ENCODE measurements at places on chromosomes 7 and 10.

GRCh38 chr10:25455980-25456567 is 281.3 kb downstream of the GPR158 start:
- peak; percentile 61 for DNase-seq

DNA sequence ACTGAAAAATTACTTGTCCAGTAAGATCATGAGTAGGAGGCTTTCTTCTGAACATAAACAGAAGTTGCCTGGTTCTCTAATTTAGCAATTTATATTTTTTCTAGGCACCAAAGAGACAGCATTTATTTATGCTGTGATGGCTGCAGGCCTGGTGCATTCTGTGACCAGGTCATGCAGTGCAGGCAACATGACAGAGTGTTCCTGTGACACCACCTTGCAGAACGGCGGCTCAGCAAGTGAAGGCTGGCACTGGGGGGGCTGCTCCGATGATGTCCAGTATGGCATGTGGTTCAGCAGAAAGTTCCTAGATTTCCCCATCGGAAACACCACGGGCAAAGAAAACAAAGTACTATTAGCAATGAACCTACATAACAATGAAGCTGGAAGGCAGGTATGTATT is 2.8 kb downstream of the WNT16 start:
- DNase-seq: no peak

GRCh38 chr7:103680161-103681144 is 234.4 kb upstream of the SLC26A5 start:
- no peak for DNase-seq

GRCh38 chr7:40659231-40659630 is 524.4 kb downstream of the SUGCT start:
- no peak for DNase-seq

- no peak for DNase-seq
Measured at GRCh38 chr10:17768496-17768895, 16.5 kb downstream of the TMEM236 start.

- peak; percentile 86 for DNase-seq
Measured at GRCh38 chr10:113709221-113709838, 29.6 kb downstream of the CASP7 start.

- DNase-seq: no peak
Measured at GRCh38 chr10:83178526-83178925, 960.8 kb upstream of the GHITM start.

- no peak for DNase-seq
Measured at GRCh38 chr10:78602201-78602932, 466.4 kb upstream of the ZMIZ1 start.

- DNase-seq: no peak
Measured at GRCh38 chr7:84002348-84002747, 192.2 kb downstream of the SEMA3A start.

DNA sequence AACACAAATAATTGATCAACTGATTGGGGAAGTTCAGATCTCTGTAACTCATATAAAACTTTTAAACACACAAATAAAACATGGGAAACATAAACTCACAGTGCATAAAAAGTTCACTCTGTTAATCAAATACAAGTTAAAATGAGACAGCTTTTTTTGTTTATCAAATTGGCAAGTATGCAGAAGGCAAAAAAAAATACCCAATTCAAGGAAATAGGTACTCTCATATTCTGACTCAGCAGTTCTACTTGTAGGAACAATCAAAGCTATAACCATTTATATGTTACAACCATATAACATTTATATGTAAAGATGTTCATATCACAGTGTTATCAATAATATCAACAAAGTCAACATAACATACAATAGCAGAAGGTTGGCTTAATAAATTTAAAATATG is 102.0 kb downstream of the CNOT4 start:
- DNase-seq: no peak

- DNase-seq: no peak
Measured at GRCh38 chr10:339038-339391, 203.8 kb downstream of the ZMYND11 start.

- peak; percentile 96 for DNase-seq
Measured at GRCh38 chr7:94368371-94368791, 26.3 kb upstream of the COL1A2 start.

- no peak for DNase-seq
Measured at GRCh38 chr10:52383088-52383487, 69.0 kb downstream of the DKK1 start.

DNA sequence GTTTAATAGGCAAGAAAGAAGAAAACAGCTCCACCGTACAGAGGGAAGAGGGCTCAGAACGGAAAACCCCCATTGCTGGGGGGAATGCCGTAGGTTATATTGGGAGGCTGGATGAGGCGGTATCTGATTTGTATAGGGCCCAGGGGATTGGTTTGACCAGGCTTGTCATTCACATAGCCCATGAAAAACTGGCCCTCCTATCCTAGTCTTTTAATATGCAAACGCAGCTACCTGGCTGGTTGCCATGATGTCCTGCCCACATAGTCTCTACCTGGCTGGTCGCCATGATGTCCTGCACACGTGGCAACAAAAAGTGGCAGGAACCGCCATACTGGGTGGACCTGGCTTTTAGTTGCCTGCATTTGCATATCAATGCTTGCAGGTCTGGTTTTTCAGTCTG is 84.7 kb downstream of the AUTS2 start:
- DNase-seq: no peak

DNA sequence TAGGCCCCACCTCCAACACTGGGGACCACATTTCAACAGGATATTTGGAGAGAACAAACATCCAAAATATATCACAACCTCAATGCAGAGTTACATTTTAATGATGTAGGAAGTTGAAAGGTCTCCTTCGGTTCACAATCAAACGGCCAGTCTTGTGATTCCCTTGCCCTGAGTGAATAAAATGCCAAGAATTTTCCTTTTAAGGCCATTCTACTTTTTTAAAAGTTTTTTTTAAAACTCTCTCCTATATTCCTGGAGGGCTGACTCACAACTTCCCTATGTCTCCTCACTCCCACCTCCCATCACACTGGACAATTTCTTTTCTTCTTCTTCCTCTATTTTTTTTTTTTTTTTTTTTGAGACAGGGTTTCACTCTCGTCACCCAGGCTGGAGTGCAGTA is 693.6 kb upstream of the AUTS2 start:
- DNase-seq: peak; percentile 9

- peak; percentile 79 for DNase-seq
Measured at GRCh38 chr7:134941185-134941900, 45.0 kb upstream of the AGBL3 start.

DNA sequence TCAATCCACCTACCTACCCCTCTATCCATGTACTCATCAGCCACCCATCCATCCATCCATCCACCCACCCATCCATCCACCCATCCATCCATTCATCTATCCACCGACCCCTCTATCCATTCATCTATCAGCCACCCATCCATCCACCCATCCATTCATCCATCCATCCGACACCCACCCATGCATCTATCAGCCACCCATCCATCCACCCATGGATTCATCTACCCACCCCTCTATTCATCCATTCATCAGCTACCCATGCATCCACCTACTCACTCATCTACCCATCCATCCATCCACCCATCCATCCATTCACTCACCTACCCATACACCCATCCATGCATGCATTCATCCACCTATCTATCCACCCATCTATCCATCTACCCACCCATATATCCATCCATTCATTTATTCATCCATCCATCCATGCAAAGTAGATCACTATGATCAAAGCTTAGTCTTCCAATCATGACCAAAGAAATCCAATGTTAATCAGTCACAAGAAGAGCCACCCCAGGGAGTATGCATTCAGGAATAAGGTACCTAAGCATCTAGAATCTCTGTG is 27.7 kb upstream of the ZNF467 start:
- DNase-seq: no peak

- DNase-seq: no peak
Measured at GRCh38 chr10:131579251-131580071, 267.9 kb upstream of the TCERG1L start.

DNA sequence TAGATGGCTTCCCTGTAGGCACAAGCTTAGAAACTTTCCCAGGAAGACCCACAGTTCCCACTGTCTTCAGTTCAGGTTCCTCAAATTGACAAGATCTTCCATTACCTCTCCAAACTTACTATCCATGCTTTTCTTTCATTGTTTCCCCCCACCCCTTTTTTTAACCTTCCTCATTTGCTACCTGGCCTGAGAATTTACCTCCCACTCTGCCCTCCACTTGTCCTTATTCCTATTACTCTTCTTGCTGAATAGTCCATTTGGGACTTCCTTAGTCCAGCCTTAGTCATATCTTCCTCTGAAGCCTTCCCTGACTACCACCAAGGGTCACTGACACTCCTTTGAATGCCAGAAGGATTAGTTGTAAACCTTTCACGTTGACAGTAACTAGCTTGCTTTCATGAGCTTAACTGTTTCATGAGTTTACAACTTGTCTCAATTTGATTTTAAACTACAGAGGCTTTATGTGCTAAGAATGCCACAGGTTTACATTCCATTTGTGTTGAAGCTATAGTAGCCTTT is 1.2 kb upstream of the CALU start:
- peak; percentile 42 for DNase-seq

- DNase-seq: peak; percentile 87
Measured at GRCh38 chr7:64098-64915, 128.1 kb upstream of the FAM20C start.

DNA sequence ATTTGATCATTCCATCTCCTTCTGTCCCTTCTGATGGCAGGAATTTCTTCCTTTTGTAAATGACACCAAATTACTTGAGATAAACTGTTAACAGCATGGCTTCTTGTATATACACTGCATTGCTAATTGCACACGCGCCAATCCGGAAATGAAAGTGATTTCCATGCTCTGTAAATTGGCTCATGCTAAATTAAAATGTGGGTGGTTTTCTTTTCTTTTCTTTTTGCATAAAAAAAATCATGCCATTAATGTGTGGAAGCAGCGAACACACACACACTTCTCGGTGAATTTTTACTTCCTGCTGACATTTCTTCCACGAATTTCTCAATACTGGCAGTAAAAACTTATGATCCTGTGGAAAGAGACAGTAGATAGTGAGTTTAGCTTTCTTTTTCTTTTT is 123.1 kb upstream of the CCDC6 start:
- DNase-seq: no peak

DNA sequence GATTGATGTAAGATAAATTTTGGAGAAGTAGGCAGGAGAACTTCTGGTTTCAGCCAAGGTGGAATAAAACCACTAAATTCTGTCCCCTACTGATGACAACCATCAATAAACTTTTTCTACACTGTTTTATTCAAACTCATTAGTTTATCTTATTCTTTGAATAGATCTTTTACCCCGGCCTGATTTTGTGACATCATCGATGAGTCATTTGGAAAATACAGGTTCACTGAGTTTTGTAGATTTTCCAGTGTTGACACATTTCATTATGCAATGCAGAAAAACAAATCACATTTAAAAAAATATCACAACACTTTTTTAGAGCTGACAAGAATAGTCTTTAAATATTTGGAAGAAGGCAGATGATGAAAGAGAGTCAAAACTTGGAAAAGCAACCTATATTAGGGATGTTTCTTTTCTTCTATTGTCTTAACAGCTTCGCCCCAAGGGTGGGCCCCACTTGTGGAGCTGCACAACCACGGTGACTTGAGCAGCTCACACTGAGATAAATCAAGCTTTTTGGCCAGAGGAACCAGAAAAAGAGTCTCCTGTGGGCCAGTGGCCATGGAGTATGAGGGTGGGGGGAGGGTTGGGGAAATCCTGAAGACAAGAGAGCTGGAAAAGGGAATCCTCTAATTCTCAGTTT is 112.8 kb downstream of the PTEN start:
- peak; percentile 41 for DNase-seq

- peak; percentile 40 for DNase-seq
Measured at GRCh38 chr10:43689618-43689954, 40.9 kb upstream of the ZNF32 start.

- no peak for DNase-seq
Measured at GRCh38 chr10:59833810-59834209, 72.5 kb downstream of the CCDC6 start.

GRCh38 chr7:99631295-99632109 is 14.8 kb downstream of the ZSCAN25 start:
- peak; percentile 49 for DNase-seq

GRCh38 chr10:50653142-50653541 is 29.4 kb upstream of the SGMS1 start:
- peak; percentile 77 for DNase-seq

GRCh38 chr7:67450171-67450570 is 453.5 kb downstream of the TYW1 start:
- no peak for DNase-seq
